Naive thymus-derived CD8-positive, alpha-beta T cell (primary cell): ENCODE measurements at places on chromosomes 16 and 17.

- DNase-seq: no peak
These were observed 43.8 kb downstream of the SOCS1 start for GRCh38 chr16:11211977-11212797.

GRCh38 chr16:17334096-17334495 is 136.7 kb downstream of the XYLT1 start:
- DNase-seq: no peak

DNA sequence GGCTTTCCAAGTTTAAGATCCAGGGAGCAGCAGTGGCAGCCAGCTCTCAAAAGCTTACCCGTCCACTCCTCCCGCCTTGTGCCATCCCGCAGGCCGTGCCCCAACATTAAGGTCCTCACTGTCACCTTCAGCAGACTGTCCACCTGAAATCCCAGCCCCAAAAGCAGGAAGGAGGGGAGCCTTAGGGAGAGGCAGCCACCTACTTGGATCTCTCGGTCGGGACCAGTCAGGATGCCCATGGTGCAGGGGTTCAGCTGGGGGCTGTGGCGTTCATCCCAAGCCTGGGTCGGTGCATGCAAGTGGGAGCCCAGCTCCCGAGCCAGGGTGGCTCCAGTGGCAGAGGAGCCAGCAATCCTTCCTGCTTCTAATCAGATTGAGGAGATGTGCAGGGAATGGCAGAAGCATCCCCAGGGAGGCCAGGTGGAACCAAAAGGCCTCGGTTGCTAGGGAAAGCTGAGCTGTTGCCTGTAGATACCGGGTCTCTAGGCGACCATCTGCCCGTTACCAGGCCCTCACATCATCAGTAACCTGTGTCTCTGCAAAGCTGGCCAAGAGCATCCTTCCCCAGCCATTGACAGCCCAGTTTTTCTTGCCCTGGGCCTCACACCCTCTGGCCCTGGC is 24.6 kb downstream of the CNGB1 start:
- no peak for DNase-seq

DNA sequence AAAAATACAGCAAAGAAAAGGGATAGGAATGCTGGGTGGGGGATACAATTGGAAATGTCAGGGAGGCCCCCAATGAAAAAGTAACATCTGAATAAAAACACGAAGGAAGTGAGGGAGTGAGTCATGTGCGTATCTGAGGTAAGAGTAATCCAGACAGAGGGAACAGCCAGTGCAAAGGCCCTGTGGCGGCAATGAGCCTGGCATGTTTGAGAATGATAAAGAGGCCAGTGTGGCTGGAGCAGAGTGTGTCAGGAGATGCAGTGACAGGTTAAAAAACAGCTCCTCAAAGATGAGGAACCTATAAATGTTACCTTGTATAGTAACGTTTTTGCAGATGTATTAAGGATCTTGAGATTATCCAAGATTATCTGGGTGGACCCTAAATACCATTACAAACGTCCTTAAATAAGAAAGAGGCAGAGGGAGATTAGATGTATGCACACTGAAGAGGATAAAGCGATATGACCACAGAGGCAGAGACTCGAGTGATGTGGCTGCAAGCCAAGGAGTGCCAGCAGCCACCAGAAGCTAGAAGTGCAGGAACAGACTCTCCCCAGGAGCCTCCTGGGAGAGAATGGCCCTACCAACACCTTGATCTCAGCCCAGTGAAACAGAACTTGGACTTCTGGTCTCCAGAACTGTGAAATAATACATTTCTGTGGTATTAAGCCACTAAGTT is 17.8 kb upstream of the SLC35B1 start:
- no peak for DNase-seq

GRCh38 chr17:41352597-41353366 is 2.2 kb upstream of the KRT33A start:
- no peak for DNase-seq

DNA sequence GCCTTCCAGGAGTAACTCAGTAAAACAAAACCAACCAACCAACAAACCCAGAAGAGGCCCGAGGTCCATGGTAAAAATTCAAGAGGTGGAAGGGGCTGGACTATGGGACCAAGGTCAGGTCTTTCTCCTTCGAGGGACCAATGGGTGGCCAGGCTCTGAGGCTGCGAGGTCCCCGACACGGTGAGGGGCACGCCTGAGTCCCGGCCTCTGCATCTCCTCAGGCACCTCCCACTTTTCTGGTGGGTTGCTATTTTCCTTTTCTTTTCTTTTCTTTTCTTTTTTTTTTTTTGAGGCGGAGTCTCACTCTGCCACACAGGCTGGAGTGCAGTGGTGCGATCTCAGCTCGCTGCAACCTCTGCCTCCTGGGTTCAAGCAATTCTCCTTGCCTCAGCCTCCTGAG is 18.0 kb downstream of the CD7 start:
- DNase-seq: no peak

DNA sequence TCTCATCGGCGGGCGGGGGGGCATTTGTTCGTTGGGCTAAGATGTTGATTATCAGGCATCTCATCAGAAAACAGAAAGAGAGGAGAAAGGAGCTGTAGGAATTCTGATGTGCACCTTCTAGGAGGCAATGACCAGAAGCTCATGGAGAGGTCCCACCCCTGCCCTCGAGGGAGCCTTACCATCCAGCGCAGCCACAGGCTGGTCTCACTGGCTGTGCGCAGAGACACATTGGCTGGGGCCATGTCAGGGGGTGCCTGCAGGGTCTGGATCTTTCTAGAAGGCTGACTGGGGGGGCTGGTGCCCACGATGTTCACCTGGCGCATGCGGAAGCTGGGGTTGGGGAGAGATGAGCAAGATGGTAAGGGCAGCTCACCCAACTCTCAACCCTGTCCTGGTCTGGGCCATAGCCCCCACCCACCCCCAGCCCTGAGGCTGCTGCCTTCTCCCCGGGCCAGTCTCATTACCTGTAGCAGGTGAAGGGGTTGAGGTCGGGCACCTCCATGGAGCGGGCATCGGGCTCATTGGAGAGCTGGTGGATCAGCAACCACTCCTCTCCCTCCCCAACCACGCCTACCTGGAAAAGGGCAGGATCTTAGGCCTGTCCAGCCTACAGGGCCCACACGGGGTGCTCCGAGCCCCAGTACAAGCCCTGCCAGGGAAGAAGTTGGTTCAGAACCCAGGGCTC is 86.2 kb upstream of the CDC42EP4 start:
- no peak for DNase-seq

DNA sequence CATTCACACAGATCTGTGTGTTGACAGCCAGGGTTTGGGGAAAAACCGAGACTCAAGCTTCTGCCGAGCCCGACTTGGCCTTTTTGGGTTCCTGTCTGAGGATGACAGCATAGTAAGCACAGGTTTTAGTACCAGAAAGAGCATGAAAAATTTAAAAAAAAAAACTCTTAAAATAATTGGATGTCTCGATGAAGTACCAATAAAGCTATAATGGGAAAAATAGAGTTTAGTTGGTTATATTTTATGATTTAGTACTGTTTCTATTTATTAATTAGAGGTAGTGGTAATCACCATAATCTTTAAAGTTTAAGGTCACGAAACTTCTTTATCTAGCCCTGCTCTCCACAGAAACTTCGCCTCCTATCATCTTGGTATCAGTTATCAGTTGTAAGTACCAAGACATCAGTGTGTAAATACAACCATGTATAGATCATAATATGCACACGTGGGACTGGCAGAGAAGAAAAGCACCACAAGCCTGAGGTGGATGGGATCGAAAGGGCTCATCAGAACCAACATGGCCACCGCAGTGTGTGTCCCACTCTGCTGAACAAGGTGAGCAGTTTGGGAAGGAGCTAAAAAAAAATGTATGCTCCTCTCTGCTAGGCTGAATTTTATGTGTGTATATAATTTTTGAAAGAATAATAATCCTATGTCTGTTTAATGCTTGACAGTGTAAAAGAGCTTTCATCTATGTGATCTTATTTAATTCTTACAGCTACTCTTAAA is 14.4 kb upstream of the EEF2K start:
- peak; percentile 37 for DNase-seq

DNA sequence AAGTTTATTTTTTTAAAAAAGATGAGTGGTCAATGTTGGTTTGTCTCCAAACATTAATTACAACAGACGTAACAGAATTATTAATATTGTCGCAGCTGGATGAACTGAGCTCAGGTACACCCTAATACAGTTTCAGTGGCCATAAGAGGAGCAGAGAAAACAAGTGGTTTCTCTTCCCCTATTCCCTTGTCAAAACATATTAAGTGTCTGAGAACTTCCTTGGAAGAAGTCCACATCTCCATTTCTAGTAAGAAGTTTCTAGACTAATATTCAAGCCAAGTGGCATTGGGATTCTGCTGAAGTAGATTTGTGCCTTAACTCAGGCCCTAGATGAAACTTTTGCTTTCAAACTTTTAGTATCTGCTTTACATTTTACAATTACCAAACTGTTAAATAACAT is 47.7 kb downstream of the GNA13 start:
- DNase-seq: no peak

DNA sequence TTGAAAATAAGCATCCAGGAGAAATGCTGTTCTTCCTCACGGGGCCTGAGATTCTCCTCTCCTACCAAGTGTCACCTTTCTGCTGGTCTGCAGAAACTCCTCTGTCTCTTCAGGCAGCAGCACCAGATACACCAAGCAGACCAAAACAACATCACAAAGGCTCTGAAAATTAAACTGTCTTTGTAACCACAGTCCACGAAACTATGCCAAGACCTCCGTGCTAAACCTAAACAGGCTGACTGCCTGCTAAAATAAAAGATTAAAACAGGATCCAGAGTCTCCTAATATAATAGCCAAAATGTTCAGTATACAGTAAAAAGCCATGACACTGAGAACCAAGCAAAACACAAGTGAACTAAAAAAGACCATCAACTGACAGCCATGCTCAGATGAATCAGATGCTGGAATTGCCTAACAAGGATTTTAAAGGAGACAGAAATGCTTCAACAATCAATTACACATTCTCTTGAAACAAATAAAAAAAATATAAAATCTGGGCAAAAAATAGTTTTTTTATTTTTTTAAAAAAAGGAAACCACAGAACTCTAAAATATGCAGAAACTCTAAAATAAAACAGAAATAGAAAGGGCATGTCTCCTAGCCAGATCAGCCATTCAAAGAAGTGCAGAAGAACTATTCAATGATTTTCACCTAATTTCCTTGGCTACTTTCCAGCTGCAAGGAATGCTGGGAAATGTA is 50.3 kb upstream of the TOX3 start:
- no peak for DNase-seq

GRCh38 chr17:63356337-63356757 is 89.8 kb downstream of the CYB561 start:
- DNase-seq: no peak

DNA sequence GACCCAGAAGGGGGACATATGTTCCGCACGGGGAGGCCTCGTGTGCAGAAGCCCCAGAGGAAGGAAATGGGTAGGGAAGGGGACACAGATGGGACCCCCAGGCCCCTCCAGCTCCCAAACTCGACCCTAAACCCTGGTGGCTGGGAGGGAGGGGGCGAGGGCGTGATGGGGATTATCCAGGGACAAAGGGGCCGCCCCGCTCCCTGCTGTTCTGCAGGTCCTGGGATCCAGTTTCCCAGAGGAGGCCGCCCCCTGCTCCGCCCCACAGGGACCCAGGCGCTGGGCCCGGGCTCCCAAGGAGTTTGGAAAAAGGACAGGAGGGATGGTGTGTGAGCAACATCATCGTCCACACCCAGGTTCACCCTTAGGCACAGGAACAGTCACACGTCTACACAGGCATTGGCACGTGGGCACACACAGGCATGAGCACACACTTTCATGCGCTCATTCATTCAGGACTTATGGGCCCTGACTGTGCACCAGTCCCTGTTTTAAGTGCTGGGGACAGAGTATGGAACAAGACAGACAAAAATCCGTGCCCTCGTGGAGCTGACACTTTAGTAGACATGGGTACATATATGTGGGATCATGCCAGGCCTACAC is 12.8 kb upstream of the FBXL19 start:
- no peak for DNase-seq

GRCh38 chr17:27610304-27610677 is 20.7 kb upstream of the LGALS9 start:
- DNase-seq: no peak

- no peak for DNase-seq
These were observed 106.9 kb downstream of the NCOR1 start for GRCh38 chr17:16108386-16108785.

GRCh38 chr17:80527016-80527645 is 17.5 kb upstream of the RPTOR start:
- DNase-seq: no peak

DNA sequence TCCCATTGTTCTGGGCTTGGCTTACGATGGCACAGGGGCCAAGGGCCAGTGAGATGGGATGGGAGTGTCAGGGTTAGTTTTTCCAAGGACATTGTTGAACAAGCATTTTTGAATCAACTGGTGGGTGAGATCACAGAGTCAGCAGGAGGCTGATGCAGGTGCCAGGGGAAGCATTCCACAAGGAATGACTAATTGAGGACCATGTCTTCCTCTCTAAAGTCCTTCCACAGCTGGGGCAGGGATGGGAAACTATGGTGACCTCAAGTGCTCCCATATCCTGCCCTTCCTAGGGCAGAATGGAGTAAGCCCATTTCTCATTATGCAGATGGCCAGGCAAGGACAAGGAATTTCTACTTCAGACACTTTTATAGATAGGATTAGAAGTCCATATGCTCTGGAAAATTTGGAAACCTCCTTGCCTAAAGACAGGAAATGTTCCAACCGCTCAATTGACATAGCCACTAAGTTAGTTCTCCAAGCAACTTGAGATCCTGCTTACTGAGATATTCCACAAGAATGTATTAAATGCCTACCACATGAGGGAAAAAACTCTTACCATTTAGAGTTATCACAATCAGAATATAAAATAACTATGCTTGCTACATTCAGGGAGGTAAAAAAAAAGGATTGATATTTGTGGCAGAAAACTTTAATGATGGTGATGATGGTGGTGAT is 21.2 kb upstream of the ENGASE start:
- no peak for DNase-seq

- DNase-seq: no peak
These were observed 183.6 kb upstream of the CDH11 start for GRCh38 chr16:65305266-65305959.

- DNase-seq: no peak
These were observed 776 bp downstream of the LRRC75A start for GRCh38 chr17:16491131-16491702.
